Forelimb muscle (tissue), 1 donor: ENCODE measurements at places on chromosomes 6 and 20. TPM values are rescaled to one million over a fixed set of nuclear protein-coding genes. Genes with fewer than 3 reads are reported as not detected.

The TMEM244 gene
- 0.27 TPM for polyA plus RNA-seq

DNA sequence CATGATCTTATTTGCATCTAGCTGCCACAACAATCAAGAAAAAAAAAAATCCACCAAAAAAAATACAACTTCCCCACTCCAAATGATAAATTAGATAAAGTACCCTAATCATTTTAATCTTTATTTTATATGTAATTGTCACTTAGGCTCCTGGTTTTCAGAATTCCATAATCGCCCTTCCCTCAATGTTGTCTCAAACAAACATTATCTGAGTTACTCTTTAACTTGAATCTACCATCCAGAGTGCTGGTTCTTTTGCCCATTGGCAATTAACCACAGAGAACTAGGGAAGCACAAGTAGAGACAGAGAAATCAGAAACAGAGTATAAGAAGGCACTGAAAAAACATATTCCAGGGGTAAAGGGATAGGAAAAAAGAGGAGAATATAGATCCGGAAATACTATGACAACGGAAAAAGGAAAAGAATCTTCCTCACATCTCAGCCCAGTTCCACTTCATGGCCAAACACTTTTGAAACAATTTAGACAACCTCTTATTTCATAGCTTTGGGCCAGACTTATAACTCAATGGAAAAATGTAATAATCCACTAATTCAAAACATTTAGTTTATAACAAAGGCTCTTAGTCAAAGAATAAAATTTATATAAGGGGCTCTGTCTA, 861 bp upstream of the NHSL1 start:
- no peak for DNase-seq

GRCh38 chr6:105302617-105303128, 100.2 kb downstream of the PREP start:
- DNase-seq, result no peak

GRCh38 chr6:45619211-45619760, 241.6 kb upstream of the SUPT3H start:
- DNase-seq, result no peak
